ENCODE measurements at places on chromosomes 5 and 9.

GRCh38 chr5:181133610-181134231, 2.8 kb upstream of the OR2V1 start:
- DNase-seq: peak; percentile 76

GRCh38 chr5:106873568-106873967, 797.2 kb downstream of the EFNA5 start:
- no peak for DNase-seq

GRCh38 chr9:131734165-131734610, 5.7 kb downstream of the RAPGEF1 start:
- peak; percentile 44 for DNase-seq

DNA sequence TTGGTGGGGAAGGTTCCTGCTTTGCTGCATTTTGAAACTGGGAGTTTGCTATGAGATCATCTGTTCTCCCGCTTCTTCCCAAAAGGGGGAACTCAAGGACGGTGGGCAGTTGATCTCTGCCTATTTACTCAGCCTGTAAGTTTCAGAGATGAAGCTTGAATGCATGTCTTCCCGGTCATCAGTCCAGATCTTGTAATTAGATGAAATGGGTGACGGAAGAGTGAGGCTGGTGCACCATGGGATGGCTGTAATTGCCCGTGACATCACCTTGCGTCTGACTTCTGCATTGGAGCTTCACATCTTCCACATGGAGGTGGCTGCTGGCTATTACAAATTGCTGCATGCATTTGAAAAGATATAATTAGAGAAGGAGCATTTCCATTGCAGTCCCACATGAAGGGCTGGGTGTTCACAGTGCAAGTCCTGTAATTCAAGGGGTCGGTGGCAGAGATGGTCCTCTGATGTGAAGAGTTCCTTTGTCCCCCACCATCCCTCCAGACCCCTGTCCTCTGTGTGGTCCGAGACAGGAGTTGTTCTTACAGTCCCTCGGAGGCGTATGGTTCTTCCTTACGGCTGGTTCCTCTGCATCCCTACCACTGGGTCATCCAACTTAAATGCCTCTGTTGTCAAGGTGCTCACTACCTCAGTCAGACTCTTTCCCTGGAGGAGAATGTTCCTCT, 72.9 kb downstream of the ZNF618 start:
- no peak for DNase-seq

- peak; percentile 5 for DNase-seq
These were observed 900.0 kb upstream of the CDH10 start for GRCh38 chr5:25544652-25545249.

DNA sequence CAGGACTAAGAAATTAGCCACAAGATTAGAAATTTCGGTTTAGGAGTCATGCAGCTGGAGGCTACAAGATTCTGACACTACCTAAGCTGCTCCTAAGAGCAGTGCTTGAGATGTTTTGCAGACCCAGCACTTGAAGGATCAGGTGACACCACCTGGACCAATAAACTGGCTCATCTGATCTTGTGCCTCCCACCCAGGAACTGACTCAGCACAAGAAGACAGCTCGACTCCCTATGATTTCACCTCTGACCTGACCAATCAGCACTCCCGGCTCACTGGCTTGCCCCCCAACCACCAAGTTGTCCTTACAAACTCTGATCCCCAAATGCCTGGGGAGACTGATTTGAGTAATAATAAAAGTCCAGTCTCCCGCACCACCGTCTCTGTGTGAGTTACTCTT, 170.4 kb downstream of the TTC39B start:
- peak; percentile 32 for DNase-seq

All from fibroblast of skin of right biceps (primary cell).